ENCODE measurements at places on chromosomes 11 and 22.

GRCh38 chr11:10444725-10445315, 10.2 kb upstream of the AMPD3 start:
- DNase-seq, result no peak

GRCh38 chr11:72778535-72779494, 15.0 kb downstream of the STARD10 start:
- no peak for DNase-seq

GRCh38 chr22:46140989-46141928, 9.1 kb upstream of the PPARA start:
- DNase-seq, result no peak

GRCh38 chr22:33757802-33758483, 162.3 kb downstream of the LARGE1 start:
- DNase-seq, result peak; percentile 18

DNA sequence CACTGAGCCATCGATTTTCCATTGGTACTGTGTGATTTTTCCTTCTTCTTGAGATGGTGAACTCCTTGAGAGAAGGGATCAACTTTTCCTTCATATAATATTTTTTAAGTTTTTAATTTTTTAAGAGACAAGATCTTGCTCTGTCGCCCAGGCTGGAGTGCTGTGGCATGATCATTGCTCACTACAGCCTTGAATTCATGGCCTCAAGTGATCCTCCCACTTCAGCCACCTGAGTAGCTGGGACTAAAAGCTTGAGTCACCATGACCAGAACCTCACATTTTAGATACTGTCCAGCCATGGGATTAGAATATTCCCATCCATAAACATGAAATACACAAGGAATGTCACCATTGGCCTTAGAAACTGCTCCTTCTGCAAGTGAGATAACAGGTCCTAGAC, 66.9 kb upstream of the CHRM4 start:
- no peak for DNase-seq

DNA sequence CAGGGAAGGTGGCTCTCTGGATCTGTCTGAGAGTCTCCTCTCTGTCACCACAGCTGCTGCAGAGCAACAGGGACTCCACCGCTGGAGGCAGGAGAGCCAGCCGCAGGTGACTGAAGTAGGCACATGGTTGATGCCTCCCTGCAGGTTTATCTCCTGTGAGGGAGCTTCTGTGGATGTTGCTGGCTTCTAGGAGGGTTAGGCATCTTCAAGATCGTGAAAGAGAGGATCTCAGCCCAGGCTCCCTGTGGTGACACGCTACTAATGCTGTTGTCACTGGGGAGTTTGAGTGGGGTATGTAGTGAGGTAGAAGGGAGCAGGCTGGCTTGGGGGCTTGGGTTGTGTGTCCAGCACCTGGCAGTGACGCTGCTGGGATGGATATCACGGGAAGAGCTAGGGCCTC, 34.1 kb downstream of the DAGLA start:
- DNase-seq, result no peak

- DNase-seq, result no peak
Measured at GRCh38 chr11:127274328-127274676, 273.7 kb upstream of the KIRREL3 start.

DNA sequence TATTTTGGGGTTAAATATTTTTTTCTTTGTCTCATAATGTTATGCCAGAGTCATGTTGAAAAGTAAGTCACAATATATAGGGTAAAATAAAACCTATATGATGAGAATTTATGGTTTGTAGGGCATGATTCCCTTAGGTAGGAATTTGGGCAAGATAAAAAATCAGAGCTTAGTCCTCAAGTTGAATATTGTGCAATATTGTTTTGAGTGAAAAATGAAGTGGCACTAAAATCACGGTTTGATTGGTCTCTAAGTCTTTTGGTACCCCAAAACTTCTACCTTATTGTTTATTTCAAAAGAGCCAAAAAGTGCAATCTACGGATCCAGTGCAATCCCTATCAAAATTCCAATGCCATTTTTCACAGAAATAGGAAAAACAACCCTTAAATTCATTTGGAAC, 1.6 kb upstream of the MRPL16 start:
- no peak for DNase-seq
